ENCODE measurements at places on chromosomes 13 and 19.

- no peak for DNase-seq
Observed at GRCh38 chr13:24131749-24132148, 28.8 kb upstream of the SPATA13 start.

- no peak for DNase-seq
Observed at GRCh38 chr19:30385666-30386065, 13.5 kb downstream of the ZNF536 start.

DNA sequence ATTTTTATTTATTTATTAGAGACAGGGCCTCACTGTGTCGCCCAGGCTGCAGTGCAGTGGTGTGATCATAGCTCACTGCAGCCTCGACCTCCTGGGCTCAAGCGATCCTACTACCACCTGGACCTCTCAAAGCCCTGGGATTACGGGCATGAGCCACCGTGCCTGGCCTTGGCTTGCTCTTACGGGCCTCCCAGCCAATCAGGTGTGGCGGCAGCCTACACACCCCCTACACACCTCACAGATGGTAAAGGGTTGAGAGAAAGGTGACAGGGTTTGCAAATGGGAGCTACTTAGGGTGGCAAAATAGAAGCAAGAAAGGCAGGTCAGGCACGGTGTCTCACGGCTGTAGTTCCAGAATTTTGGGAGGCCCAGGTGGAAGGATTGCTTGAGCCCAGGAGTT is 1.0 kb upstream of the ZBTB32 start:
- no peak for DNase-seq

DNA sequence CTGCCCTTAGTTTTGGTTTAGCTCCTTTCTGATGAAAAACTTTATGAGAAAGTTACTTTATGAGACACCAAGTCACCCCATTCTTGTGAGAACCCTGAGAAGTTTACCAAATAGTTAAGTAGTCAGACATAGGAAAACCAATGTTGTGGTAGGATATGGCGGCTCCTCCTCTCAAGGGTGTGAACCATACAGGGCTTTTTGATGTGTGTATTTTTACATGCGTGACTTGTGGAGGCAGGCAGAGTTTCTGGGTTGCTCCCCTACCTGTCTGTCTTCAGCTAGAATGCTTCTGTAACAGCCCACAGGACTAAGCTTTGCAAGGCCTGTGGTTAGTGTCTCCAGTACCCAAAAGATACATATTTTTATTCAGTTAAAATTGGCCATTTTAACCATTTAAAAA is 18.3 kb downstream of the UBAC2 start:
- DNase-seq: no peak

DNA sequence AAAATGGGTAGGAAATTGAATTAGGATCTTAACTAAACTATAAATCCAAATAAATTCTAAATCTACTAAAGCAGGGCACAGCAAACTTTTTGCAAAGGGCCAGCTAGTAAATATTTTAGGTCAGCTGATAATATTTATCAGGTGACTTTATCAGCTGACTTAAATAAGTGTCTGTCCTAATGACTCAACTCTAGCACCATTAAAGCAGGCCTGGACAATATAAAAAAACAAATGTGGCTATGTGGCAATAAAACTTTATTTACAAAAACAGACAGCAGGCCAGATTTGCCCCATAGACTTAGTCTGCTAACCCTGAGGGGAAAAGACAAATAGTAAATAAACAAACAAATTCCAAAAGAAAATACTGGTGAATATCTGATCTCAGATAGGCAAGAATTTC is 27.7 kb upstream of the DOCK9 start:
- DNase-seq: no peak

GRCh38 chr19:51386882-51387520 is 773 bp downstream of the LIM2 start:
- no peak for DNase-seq

GRCh38 chr13:38490657-38491056 is 141.0 kb downstream of the UFM1 start:
- no peak for DNase-seq

DNA sequence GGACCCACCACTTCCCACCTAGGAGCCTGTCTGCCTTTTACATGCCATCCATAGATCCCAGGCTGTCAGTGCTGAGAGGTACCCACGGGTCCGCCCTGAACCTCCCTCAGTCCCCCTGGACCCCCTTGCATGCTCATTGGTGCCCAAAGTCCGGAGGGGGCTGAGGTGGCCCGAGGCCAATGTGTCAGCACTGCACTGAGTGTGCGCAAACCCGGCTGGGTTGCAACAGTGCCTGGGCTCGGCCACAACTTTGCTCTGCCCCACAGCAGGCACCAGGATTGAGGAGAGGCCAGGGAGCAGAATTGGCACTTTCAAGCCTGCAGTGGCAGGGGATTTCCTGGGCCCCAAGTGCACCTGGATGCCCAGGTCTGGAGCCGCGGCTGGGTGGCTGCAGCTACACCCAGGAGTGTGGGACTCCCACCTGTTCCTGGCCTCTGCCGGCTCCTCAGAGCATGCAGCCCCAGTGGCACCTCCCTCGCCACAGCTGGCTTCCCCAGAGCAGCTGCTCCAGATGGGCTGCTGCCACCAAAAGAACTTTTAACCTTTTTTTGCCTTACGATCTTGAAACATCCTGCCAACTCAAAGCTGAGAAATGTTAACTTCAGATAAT is 837.0 kb downstream of the SLITRK6 start:
- DNase-seq: no peak

DNA sequence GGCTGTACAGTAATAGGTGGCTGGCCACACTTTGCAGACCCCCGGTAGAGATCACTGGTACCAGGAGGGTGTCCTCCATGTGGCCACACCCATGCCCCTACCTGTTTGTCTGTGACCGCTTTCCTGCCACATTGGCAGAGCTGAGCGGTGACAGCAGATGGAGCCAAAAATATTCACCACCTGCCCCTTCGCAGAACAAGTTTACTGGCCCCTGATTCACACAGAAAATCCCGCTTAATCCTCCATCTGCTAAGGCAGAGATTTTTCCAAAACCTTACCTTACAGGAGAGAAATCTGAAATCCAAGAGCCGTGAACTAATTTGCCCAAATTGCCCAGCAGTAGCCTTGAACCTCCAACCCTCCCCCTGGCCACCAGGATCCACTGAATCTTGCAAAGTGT is 52.1 kb downstream of the MYO9B start:
- DNase-seq: no peak

DNA sequence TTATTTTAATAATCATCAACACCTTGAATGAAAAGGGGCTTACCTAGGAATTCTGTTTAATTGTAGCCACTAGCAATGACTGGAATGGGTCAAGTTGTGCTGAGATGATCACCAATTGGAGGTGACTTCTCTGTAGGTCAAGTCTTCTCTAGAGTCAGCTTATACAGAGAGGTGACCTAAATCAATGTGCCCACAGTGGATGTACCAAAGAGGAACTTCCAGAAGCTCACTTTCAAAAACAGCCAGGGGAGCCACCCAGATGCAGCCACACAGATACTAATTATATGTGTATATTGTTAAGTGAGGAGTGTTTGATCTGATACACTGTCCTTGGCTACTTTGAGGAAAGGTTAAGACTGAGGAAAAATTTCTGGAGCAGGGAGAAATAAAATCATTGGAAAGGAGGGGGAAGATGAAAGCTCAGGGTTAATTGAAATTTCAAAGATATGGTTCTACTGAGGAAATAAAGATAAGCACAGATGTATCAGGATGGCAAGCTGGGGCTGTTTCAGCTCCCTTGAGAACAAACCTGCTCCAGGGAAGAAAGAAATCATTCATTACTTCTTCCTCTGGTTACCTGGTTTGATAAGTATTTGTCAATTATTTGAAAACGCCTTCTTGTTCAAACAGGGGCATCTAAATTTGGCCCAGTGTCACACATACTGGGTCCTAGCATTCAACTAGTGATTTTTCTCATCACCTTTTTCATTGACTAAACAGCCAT is 5.1 kb downstream of the GPR183 start:
- DNase-seq: no peak
